ENCODE measurements at places on chromosomes 7 and 10.
A peak's percentile ranks its signal among the peaks of the same experiment; 100 is the strongest.

GRCh38 chr7:55531536-55531935 is 40.8 kb downstream of the VOPP1 start:
- no peak for DNase-seq

- DNase-seq: no peak
These were observed 62.7 kb downstream of the NPY start for GRCh38 chr7:24346716-24347115.

DNA sequence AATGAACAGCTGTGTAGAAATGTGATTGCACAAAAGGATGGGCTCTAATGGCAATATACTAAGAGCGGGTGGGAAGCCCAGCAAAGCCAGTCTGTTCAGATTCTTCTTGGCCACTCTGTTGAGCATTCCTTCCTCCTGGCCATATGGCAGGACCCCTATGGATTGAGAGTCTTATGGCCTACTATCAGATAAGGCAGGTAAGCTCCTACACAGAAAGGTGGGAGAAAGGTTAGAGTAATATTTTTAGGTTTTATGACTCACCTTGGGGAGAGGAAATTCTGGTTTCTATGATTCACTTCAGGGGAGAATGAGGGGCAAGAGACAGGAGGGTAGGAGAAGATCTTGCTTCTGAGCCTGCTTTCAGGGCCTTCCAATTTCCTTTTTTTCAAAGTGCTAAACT is 15.1 kb upstream of the AKR1B10 start:
- no peak for DNase-seq

- no peak for DNase-seq
These were observed 151.0 kb upstream of the ZNF92 start for GRCh38 chr7:65222655-65223054.

DNA sequence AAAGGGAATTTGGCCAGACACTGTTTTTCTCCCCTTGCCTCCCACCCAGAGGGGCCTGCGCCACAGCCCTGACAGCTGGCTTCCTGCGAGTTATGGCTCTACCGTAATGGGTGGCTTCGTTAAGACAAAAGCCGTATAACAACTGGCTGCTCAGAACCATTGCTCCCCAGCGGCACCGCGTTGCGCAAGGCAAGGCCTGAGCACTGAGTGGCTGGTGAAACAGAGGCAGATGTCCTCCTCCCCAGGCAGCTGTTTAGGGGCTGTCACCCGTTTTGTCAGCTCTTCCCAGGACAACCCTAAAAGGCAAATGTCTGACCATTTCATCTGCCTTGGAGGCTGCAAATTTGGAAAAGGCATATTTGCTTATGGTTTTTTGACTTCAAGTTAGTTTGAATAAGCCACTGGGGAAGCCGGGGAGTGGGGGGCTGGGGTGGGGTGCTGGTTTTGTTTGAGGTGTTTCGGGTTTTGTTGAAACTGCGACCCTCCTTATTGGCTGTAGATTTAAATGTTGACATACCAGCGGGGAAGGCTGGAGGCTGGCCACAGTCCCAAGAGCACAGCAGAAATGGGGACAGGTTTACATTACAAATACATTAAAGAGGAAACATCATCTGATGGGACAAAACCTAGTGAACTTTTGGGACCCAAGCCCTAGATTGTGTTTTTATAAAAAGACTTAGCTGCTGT is 681 bp upstream of the SPOCK2 start:
- DNase-seq: peak; percentile 39

All from WTC11 (cell line).